Gastroesophageal sphincter (tissue), 4 donors: ENCODE measurements at places on chromosomes 5 and 9. TPM values are rescaled to one million over a fixed set of nuclear protein-coding genes. Genes with fewer than 3 reads are reported as not detected.

DNA sequence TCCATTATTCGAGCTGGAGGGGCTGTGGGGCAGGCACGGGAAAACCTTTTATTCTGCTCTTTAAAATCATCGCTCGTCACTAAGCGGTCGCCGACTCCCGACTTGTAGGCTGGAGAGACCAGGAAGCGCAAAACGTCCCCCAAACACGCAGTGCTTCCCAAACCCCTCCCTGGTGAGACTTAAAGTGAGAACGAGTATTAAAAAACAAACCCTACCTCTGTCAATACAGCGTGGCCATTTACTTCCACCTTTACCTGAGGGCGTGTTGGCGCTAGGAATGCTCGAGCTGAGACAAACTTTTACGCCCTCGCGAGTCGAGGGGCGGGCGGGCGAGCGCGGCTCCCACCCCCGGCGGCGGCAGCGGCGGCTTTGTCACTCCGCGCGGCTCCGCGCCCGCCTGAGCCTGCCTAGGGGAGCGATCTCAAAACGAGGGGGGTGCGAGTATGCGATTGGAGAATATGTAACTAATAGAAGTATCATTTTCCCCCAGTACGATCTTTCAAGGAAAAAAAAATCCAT lies at the start of gene NR2F1-AS1:
NR2F1-AS1 (minus strand) TSS at position 293 of the 519 bp plus-strand sequence.
- ATAC-seq = peak; percentile 22

DNA sequence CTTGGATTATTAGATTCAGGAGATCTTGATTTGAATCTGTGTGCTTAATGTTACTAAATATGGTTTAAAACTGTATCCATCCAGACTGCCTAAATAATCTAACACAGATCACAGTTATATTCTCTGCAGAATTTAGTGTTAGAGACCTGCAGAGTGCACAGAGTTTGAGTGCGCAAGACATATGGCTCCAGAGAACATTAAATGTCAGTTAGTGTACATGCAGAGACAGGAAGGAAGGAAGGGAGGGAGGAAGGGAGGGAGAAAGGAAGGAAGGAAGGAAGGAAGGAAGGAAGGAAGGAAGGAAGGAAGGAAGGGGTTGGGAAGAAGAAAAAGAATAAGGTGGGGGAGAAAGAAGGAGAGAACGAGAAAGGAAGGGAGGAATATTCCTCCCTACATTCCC lies 210.0 kb upstream of the COX7C start:
- ATAC-seq = no peak

DNA sequence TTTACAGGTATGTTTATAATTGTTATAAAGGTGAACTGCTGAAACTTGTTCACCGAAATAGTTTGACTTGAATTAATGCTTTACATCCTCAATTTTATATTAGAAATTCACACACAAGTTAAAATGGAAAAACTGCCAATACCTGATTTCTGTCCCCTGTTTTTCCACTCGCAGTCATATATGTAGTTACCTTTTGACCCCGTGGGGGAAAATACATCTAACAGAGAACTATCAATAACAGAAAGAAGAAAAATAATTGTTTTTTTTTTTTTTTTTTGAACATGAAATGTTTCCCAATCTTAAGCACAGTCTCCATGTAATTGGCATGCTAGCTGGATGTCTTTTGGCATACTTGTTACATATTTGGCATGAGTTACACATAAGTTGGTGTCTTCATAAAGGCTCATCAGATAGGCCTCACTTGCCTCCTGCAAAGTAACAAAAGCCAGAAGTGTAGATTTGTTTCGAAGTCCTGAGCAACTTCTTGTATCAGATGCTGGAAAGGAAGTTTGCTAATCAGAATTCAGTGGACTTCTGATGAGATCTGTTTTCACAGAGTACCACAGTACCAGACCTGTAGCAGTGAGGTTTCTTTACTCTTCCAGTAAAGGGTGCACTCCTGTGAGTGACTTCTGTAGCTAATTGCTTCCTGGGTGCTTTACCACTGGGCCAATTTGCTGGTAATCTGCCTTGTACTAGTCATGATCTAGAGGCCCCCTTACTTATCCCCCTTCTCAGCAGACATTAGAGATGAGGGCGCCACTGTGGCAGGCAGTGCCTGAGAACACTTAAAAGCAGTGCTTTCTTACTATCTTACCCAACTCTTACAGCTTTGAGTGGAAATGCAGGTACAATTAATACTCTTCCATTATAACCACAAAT lies 36.2 kb upstream of the CXXC5 start:
- no peak for ATAC-seq

GRCh38 chr5:151227918-151228447 lies 4.1 kb upstream of the CCDC69 start:
- no peak for ATAC-seq

DNA sequence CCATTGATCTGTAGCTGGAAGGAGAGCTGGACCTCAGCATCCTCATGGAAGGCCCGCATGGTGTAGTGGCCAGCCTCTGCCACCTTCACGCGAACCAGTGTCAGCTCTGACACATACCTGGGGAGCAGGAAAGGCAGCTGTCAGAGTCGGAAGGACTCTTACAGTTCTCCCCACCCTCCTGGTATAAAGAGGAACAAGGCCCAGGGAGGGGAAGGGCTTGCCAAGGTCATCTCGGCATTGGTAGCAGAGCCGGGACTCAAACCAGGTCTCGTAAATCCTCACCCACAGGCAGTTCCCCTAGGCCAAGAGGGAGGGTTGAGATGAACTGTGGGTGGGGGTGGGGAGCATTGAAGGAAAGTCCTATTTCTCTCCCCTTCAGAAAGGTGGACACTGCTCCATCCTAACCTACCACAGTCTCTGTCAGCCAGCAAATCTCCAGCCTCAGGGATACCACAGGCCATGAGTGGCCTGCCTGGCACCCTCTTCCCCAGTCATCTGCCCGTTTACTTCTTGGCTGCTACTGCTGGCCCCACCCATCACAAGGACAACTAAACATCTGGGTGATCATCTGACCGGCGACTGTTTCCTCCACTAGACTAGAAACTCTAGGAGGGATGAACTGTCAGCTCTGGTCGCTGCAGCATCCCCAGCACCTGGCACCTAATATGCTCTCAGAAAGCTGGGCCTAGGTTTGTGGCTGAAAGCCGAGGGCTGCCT lies 23.5 kb downstream of the PDGFRB start:
- peak; percentile 27 for ATAC-seq

- ATAC-seq = no peak
Measured at GRCh38 chr9:131361202-131361833, 32.6 kb upstream of the PRRC2B start.

DNA sequence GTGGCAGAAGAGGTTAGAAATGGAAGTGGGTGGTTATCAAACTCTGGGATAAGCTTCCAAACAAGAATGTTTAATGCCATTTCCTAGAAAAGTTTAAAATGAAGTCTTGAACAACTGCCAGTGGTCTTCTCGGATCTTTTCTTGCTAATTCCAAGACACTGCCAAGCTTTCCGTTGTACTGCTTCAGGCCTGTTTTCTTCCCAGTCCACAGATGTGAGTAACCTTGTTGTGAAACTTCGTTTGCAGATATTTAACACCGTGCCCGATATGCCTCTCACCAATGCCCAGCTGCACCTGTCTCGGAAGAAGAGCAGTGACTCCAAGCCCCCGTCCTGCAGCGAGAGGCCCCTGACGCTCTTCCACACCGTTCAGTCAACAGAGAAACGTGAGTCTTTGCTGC lies 269.8 kb downstream of the NR3C1 start:
- ATAC-seq = no peak

- ATAC-seq = no peak
Measured at GRCh38 chr5:92106808-92107207, 723.7 kb upstream of the ARRDC3 start.

DNA sequence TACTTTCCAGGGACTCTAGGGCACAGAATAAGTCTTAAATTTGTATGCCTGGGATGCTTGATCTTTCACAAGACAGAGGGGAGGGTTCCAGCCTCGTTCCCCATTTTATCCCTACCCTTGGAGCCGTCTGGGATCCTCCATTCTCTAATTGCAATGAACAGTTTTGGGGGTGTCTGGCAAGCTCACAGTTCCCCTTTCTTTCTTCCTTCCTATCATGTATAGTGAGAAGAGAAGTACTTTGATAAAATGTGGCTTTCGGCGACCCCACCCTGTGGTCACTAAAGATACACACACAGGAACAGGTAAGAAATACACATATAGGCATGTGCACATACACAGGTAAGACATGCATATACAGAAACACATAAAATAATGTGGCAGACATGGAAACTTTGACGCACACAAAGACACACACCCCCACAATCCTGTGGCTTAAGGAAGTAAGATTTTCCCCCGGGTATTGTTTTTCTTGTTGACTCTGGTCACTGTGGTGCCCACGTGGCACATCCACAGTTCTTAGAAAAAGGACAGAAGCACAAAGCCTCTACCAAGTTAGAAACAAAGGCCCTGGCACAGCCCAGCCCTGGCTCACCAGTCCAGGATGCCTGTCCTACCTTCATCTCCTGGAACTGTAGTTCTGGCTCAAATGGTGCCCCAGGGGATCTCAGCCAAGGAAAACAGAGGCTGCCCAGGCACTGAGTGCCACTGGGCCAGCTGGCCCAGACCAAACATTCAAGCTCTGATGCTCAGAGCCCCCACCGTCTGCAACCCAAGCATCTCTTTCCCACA lies 6.3 kb upstream of the SMU1 start:
- peak; percentile 41 for ATAC-seq

- peak; percentile 65 for ATAC-seq
Measured at GRCh38 chr5:83645936-83646335, 74.7 kb downstream of the HAPLN1 start.

DNA sequence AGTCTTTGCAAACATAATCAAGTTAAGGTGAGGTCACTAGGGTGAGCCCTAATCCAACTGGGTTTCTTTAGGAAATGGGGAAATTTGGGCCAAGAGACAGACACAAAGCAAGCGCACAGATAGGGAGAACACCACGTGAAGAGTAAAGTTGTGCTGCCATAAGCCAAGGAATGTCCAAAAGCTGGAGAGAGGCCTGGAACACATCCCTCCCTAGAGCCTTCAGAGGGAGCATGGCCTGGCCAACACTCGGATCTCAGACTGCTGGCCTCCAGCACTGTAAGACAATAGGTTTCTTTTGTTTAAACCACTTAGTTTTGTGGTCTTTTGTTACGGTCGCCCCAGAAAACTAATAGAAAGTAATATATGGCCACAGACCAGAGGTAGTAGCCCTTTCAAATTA lies 8.1 kb upstream of the ROR2 start:
- peak; percentile 54 for ATAC-seq

DNA sequence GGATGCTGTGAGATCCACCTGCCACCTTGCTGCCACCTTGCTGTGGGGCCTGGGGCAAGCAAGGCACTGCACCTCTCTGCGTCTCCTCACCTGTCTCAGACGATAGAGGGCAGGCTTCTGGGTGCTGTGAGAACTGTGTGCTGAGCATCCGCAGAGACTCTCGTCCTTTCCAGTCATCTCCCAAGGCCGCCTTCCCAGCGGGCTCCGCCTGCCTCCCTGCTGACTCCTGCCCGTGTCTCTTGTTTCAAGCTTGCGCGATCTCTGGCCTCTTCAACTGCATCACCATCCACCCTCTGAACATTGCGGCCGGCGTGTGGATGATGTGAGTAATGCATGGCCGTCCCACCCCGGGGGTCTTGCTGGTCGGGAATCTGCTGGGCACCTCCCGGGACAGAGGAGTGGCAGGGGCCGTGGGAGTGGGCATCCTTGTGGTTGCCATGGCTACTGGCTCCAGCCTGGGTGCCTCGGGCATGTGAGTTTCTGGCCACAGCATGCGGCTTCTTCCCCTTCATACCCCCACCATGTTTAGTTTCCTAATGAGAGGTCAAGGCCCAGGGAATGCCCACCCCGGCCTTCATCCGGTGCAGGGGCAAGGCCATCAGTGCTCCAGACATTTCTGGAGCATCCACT lies 3.6 kb downstream of the CACFD1 start:
- no peak for ATAC-seq

DNA sequence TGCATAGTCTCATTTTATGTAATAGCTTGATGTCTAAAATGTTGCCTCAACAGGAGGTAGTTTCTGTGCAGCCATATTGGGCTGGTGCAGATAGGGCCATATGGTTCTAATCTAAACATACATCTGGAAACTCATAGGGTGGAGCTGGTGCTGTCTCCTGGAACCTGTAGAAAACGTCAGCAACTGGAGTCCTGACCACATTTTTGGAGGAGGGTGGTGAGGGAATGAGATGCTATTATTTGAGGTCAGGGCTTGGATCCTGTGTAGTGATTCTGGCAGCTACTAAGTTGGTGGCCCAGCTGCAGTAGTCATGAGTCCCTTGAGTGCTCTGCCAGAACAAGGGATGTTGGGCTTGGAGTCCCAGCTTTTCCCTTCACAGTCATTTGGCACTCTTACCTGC lies 14.1 kb downstream of the MAN2A1 start:
- no peak for ATAC-seq

DNA sequence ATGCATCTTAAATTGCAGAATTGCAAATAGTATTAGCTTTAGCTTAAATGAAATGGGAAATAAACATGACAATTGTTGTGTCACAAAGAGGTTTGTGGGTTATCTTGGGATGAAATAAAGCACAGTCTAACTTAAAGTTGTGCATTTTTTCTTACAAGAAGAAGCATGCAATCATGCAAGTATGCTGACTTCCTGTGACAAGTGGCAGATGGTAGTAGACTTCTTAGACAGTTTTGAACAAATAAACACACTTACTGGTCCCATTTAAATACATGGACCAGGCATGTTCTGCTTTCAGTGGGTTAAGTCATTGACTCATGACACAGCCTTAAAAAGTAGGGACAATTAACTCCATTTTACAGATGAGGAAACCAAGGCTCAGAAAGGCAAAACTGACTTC lies 15.9 kb upstream of the C5orf63 start:
- no peak for ATAC-seq

DNA sequence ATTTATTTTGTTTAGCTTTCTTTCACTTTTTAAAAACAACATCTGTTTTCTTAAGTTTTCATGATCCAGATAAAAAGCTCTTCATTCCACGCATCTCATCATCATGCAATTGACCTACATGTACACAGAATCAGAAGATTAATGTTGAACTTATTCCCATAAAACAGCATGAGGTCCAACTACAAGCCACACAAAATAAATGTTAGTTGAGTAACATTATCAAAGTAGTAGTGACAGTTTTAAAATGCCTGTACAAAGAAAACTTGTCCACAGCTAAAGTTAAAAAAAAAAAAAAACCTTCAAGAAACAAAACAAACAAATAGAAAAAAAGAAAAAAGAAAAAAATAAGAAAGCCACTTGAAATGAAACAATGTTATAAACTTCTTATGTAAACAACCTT lies 846.3 kb downstream of the TLE1 start:
- ATAC-seq = no peak

- no peak for ATAC-seq
Measured at GRCh38 chr5:150059623-150060022, 26.7 kb downstream of the CSF1R start.

FAM153A gene
- 26.3 TPM for total RNA-seq

NDUFA8 gene
- total RNA-seq = 39.0 TPM

HNRNPK gene
- 540 TPM for total RNA-seq

ZFP37 gene
- total RNA-seq = 2.0 TPM

IRX4 gene
- total RNA-seq = 0.96 TPM

SLCO4C1 gene
- not detected for total RNA-seq

CCDC192 gene
- total RNA-seq = not detected

SLC25A48 gene
- total RNA-seq = not detected
